ENCODE measurements at places on chromosomes 7 and 10.

GRCh38 chr10:75826846-75827245 is 395.4 kb downstream of the LRMDA start:
- DNase-seq: no peak

- no peak for DNase-seq
These were observed 17.4 kb upstream of the SPOCK2 start for GRCh38 chr10:72105710-72106109.

GRCh38 chr10:13758312-13758711 is 171.5 kb downstream of the PRPF18 start:
- DNase-seq: no peak

DNA sequence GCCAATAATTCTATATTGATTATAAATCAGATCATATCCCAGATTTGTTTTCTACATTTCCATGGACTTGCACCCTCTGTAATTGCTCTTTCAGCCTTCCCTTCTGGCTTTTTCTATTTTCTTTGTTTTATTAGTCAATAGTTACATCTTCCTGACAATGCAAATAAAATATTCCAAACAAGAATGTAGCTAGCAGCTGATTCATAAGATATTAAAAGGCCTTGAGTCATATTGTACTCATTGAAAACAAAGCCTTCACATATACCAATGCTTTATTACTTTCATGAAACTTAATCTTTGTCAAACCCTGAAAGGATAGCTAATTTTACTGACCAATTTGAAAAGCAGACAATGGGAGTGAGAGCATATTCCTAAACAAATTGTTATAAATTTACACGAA is 10.7 kb upstream of the SFMBT2 start:
- no peak for DNase-seq

DNA sequence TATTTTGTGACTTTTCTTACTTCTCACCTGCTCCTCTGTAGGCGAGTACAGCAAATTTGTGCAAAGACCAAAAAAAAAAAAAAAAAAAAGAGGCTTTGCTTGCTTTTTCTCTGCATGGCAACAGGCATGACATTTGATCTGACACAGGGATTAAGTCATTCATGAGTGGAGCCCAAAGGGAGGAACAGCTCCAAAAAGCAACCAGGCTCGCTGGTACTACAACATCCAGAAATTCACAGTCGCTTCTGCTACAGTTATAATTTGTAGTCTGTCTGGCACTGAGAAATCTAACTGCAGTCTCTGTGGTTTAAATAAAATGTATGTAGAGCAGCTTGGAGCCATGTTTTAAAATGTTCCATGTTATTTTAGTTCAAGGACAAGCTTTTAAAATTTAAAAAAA is 31.7 kb downstream of the MKX start:
- no peak for DNase-seq

- no peak for DNase-seq
These were observed 9.5 kb downstream of the ACTR1A start for GRCh38 chr10:102492983-102493382.

DNA sequence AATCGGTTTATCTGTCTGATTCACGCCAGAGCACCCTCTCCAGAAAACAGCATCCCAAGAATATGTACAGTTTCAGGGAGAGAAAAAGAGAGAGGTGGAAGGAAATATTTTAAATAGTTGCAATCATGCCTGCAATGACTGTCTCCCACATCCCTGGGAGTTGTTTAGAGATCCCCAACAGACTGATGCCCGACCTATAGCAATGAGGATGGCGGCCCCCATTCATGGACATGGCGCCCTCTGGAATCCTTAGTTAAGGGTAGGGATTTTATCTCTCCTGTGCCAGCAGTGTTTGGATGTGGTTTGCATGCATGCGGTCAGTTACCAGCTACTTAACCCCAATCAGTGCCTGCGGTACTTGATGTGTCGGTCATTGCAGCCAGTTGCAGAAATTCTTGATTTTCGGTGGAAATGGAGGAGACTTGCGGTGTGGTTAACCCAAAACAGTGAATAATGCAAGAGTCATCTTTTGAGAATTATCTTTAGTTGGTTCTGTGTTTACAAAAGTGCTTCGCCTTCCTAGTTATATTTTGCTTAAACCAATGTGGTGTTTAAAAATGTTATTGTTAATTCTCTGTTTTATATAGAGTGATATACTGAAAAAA is 186.0 kb upstream of the TCF7L2 start:
- DNase-seq: no peak

- DNase-seq: no peak
These were observed 66.9 kb downstream of the TFPI2 start for GRCh38 chr7:93823621-93824020.

DNA sequence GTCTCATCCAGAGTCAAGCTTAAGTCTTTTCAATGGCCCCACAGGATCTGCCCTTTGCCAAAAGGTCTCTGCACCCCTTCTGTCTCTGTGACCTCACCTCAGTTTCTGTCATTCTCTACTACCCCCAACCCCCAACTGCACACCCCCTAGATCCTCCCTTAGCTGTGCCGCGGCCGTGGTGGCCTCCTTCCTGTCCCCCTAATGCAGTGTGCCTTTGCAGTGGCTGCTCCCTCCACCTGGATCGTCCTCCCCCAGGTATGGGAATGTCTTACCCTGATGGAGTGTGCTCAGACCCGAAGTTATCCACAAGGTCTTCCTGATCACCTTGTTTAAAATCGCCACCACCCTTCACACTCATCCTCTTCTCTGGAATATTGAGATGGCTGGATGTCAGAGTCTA is 9.6 kb downstream of the FGF8 start:
- DNase-seq: no peak

DNA sequence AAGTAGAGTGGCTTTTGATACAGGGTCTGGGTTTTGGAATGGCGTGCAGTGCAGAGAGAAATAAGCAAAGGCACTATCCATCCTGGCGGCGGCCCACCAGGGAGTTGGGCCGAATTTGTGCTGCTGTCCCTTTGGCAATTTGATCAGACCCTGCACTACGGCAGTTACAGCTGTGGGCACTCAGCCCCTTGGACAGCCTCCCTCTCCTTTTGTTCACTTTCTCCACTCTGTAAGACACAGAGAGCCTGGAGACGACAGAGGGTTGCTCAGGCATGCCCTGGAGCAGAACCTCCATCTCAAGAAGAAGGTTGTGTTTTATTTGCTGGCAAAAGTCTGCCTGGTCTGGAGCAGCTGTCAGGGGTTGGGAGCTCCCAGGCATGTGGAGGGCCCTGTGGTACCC is 55.8 kb downstream of the LHPP start:
- no peak for DNase-seq

- DNase-seq: no peak
These were observed 232.8 kb upstream of the TEX47 start for GRCh38 chr7:89028319-89028718.

GRCh38 chr10:92789067-92789466 is 59.3 kb upstream of the EXOC6 start:
- DNase-seq: no peak

DNA sequence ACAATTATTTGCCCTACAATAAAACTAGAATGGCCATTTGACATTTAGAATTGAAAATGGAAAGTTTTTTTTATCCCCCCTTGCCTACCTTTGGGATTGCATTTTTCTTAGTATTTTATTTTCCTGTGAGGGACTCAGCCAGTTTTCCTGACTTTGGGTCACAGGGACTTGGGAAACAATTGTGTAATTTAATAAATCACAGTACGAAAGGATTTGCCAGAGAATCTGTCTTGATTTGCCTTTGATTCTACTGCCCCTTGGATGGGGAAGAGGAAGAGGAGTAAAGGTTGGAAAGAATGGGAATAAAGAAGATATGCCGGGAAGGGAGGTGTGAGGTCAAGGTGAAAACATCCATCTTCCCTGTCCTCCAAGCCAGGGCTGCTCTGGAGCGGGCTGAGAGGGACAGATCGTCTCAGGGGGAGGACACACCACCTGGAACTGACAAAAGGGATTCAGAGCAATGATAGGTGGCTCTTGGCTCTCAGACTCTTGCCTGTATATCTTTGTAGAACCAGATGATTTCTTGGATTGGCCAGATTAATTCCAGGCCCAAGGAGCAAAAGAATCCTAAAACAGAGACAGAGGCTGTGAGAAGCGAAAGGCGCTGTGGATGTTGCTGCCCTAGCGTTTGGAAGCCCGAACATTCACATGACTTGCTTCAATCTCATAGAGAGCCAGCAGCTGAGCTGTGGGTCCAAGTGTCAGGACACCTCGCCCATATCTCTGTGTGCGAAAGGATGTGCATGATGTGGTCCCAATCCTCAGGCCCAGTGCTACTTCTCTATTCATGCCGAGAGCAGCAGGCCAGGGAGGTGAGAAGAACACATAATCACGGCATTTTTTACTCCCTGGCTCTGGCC is 50.3 kb upstream of the ZEB1 start:
- no peak for DNase-seq

GRCh38 chr10:77666821-77667220 is 29.2 kb upstream of the KCNMA1 start:
- no peak for DNase-seq

DNA sequence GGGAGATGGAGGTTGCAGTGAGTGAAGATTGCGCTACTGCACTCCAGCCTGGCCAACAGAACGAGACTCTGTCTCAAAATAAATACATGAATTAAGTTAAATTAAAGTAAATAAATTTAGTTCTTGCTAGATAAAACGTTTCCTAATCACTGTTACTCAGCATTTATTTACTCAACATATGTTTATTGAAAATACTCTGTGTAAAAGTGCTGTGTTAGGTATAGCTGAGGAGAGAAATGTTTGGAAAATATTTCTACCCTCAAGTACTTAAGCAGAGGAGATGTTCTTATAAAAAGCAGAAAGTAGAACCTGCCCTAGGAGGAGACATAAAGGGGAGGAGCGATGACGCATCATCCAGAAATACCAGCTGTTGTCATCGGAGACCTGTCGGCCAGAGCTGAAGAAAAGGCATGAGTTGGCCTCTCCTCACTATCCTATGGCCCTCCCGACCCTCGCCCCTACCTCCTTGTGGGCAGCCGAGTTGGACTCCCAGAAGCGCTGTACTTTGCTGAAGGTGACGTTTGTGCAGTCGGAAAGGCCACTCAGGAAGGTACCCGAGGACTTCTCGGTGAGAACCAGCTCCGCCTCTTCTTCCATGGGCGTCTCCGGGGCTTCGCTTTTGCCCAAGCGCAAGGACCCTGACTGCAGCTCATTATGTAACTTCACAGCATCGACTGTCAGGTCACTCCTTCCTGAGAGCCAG is 1.1 kb downstream of the RRP12 start:
- DNase-seq: peak; percentile 56

DNA sequence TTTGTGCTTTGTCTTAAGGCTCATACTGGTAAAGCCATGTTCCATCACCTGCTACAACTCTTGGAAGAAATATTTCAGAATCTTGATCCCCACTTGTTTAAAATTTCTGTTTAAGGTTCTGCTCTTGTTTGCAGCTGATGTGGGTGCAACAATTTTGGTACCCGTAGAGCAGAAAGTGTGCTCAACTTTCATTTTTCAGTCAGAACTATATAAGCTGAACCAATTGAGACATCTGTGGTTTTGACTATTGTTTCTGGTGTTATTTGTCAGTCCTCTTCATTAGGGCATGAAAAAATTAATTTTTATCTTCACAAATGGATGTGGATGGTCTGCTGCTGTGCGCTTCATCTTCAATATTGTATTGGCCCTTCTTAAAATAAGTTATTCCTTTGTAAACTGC is 10.9 kb downstream of the MGAM start:
- no peak for DNase-seq

- DNase-seq: no peak
These were observed 164.8 kb downstream of the PRKAG2 start for GRCh38 chr7:151711906-151712809.

DNA sequence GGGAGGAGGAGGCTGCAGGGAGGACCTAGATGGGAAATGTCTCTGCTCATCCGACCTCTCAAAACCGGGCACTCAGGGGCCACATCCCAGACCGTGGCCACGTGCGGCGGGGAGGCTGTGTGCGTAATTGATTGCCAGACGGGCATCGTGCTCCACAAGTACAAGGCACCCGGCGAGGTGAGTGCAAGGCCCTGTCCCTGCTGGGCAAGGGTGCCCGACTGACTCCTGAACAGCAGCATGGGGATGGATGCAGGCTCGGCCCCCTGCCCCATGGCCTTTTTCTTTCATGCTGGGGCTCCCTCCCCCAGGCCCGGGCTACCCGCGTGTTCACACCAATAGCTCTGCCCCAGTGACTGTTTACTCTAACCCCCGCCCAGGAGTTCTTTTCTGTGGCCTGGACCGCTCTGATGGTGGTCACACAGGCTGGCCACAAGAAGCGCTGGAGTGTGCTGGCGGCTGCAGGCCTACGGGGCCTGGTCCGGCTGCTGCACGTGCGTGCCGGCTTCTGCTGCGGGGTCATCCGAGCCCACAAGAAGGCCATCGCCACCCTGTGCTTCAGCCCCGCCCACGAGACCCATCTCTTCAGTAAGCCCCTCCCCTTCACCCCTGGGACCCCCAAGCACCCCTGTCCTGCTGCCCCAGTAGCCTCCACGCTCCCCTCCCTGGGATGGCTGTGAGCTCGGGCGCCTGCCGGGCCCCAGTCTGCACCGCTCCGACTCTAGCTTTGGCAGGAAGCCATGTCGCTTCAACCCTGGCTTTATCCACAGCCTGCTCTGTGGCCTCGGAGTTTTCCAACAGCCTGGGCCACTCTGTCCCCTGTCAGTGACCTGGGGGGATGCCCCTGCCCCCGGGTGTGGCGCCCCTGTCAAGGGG is 3.9 kb downstream of the LRWD1 start:
- no peak for DNase-seq

DNA sequence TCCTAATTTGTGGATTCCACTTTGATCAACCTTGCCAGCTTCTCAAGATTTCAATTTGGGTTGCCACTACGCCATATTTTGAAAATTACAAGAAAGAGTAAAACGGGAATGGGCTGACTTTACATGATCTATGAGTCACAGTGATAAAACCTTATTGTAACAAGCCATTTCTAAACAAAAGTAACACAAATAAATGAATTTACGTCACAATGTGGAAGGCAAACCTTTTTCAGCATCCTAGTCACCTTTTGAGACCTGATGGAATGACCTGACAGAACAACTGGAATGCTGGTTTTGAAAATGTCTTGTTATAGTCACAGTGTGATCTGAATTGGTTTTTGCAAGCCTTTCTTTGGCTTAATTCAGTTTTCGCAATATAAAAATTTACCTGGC is 85.9 kb downstream of the CDK6 start:
- no peak for DNase-seq

DNA sequence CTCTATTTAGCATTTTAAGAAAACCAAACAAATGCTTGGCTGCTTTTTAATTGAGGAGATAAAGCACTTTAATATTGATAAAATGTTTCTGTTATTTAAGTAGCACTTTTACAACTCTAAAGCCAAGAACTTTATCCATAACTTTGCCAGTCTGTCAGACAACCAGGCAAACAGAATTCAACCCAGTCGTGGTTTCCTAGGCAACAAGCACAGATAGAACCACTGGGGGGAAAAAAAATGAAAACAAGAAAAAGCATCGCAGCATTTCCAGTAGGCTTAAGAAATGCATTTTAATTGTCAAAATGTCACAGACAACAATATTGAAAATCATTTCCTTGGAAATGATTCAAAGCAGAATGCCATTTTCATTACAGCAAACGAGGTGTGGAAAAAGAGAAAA is 323.4 kb downstream of the PARD3 start:
- no peak for DNase-seq

- DNase-seq: no peak
These were observed 180.1 kb downstream of the NEURL1 start for GRCh38 chr10:103673606-103674005.

DNA sequence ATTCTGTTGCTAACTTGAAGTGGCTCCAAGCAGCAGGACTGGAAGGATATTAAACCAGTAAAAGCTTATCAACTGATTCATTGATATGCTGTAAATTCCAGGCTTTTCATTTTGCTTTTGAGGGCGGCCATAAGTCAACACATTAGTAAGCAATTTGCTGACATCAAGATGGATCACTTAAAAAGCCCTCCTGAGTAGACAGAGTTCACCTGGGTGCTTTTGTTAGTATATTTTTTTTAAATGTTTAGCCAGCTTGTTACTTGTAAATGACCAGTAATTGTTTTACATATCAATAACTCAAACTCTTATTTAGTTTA is 26.5 kb downstream of the RNF32 start:
- no peak for DNase-seq

All from activated CD4-positive, alpha-beta T cell treated with anti-CD3 and anti-CD28 coated beads for 4 hours (primary cell).